GM23338 (cell line): ENCODE measurements at places on chromosomes 12 and 14. TPM values are rescaled to one million over a fixed set of nuclear protein-coding genes. Genes with fewer than 3 reads are reported as not detected.

- DNase-seq, result no peak
These were observed 263.5 kb downstream of the DPF3 start for GRCh38 chr14:72630374-72630773.

GRCh38 chr12:26524862-26525465 lies 308.0 kb downstream of the ITPR2 start:
- peak; percentile 46 for DNase-seq

DNA sequence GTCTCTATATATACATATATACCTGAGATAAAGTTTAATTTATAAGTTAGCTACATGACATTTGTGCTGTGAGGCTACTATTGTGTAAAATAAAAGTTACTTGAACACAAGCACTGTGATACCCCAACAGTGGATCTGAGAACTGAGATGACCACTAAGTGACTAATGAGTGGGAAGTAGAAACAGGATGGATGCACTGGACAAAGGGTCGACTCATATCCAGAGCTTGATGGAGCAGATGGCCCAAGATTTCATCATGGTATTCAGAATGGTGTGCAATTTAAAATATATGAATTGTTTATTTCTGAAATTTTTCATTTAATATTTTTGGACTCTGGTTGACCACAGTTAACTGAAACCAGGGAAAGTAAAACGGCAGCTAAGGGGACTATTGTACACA lies 908.6 kb upstream of the MDGA2 start:
- no peak for DNase-seq

GRCh38 chr14:22409006-22409405 lies 180.0 kb downstream of the DAD1 start:
- no peak for DNase-seq

DNA sequence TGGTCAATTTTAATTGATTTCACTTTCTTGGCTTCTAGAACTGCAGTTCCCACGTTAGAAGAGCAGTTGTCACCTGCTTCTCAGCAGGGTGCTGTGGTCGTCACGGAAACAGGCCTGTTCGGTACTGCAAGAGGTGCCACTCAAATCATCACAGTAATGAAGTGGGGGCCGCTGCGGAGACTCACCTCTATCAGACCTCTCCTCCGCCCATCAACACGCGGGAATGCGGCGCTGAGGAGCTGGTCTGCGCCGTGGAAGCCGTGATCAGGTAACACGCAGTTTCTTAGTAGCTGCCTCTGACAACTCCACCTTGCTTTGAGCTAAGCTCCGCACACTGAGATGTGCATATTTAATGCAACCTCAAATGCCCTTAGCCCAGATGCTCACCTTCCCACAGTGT lies 107.2 kb downstream of the UNC79 start:
- peak; percentile 15 for DNase-seq

LBHD2 gene
- total RNA-seq, result not detected in 2 replicates

- no peak for DNase-seq
These were observed 72.4 kb downstream of the IGF1 start for GRCh38 chr12:102407776-102408486.

USP15 gene
- 29.5 and 33.0 TPM in 2 replicates for total RNA-seq

DNA sequence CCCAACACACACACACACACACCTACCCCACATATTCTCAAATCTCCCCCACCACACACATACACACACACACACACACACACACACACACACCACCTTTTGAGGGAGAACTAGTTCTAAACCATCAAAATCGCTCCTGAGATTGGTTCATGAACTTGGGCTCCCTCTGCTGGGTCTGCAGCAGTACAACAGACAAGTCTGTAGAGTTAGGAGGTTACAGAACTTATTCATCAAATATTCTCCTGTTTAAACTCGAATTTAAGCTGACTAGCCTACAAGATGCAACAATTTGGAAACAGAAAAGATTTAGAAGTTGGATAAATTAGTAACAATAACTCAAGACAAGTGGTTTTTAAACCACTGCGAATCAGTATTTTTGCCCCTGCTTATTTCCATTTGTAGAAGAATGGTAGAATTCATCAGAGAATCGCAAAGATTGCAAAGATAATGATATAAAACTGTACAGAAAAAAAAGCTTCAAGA lies 136.4 kb upstream of the USP15 start:
- peak; percentile 84 for DNase-seq

DNA sequence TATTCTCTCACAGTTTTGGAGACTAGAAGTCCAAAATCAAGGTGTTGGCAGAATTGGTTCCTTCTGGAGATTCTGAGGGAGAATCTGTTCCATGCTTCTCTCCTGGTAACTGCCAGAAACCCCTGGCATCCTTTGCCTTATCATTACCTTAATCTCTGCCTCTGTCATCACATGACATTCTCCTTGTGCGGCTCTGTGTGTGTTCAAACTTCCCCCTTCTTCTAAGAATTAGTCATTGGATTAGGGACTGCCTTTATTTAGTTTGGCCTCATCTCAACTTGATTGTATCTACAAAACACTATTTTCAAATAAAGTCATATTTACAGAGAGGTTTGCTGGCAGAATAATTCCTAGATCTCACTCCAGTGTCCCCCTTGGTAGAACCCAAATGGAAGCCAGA lies 68.9 kb downstream of the ZNF641 start:
- no peak for DNase-seq

DNA sequence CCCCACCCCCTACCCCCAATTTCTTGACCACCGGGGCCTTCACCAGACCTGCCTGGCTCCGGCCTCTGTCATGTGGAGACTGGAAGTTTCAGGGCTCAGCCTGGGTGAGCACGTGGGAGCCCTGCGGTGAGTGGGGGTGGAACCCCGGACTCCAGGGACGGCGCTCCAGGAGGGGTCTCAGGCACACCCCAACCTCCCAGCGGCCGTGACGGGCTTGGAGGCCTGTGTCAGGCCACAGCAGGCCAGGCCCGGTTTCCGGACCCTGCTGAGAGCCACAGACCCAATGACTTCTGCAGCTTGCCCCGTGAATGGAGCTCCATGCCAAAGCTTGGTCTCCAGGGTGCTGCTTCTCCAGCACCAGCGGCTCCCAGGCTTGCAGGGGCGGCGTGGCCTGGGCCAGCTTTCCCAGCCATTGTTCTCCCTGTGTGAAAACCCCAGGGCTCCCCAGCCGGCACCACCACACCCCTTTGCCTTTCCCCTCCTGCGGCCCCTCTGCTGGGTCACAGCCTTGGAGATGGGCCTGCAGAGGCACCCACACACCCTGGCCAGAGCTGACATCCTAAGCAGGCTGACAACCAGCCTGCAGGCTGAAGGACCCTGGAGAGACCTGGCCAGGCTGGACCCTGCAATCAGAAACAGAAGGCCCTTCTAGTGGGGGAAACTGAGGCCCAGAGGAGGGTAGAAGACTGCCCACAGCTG lies 186.2 kb upstream of the C14orf180 start:
- no peak for DNase-seq

OR4E2 gene
- not detected in 2 replicates for total RNA-seq

- DNase-seq, result no peak
These were observed 42.5 kb upstream of the C14orf180 start for GRCh38 chr14:104536942-104537612.

COCH gene
- 20.6 and 23.3 TPM in 2 replicates for total RNA-seq

GRCh38 chr12:124107351-124107750 lies 134.3 kb downstream of the ZNF664 start:
- no peak for DNase-seq

SVOP gene
- 0.10 TPM in 1 of 2 replicates, not detected in the other for total RNA-seq

IL31 gene
- total RNA-seq, result not detected in 2 replicates

GRCh38 chr12:69688471-69689427 lies 10.4 kb downstream of the BEST3 start:
- DNase-seq, result peak; percentile 57

SYNE3 gene
- total RNA-seq, result under 0.01 and 0.03 TPM in 2 replicates

TMEM233 gene
- 0.24 TPM in 1 of 2 replicates, not detected in the other for total RNA-seq

DNA sequence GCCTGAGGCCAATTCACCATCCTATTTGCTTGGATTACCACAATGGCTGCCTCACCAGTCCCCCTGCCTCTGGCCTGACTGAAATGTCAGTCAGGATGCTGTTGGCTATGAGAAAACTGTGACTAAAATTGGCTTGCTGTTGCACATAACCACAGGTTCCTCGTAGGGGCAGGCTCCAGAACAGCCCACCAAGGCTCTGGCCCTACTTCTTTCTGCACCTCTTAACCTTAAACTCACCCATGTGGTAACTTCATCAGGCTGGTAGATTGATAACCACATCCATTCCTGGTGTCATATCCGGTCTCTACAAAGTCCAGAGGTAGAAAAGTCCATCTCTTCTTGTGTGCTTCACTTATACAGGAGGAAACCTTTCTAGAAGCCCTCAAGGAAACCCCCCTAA lies 172.4 kb upstream of the PLXNC1 start:
- DNase-seq, result no peak

PROX2 gene
- 0.31 TPM in 1 of 2 replicates, not detected in the other for total RNA-seq

GRCh38 chr12:92493816-92494215 lies 209.0 kb upstream of the PLEKHG7 start:
- DNase-seq, result no peak

- DNase-seq, result no peak
These were observed 164.8 kb downstream of the DUSP6 start for GRCh38 chr12:89187507-89187906.

GRCh38 chr14:24296341-24297157 lies 3.0 kb downstream of the DHRS1 start:
- peak; percentile 84 for DNase-seq

DNA sequence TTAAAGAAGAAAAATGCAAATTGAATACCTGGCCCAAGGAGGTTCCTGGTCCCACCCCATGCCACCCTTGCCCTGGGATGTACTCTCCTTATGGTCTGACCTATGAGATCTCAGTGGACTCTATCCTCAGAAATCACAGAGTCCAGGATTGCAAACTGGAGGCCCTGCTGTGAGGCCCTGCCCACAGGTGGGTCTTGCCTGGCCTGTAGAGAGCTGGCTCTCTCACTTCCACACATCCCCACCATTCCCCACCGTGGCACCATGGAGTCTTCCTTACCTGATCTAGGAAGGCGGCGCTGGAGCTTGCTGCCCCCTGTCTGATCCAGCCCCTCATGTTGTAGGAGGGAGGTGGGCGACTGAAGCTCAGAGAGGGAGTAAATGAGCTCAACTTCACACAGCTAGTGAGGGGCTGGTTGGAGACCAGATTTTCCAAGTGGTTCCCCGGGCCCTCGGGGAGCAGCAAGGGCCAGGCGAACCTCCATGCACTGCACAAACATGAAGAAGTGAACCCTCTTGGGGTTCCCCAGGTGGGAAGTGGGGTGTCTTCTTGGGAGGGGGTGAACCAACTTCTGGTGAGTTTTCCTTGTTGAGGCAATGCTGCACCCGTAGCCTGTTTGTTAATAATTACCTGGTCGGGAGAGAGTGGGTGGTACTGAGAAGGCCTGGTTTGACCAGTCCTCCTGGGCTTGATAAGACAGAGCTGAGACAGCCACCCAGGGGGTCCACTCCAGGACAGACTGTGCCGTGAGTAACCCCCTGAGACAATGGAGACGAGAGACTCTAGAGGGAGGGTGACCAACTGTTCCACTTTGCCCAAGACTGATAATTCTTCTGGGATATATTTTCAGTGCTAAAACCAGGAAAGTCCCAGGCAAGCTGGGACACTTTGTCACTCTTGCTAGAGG lies at the start of gene SERPINA4:
TSS of gene SERPINA4 (plus strand) at position 692 of the 905 bp plus-strand sequence. CDS start 2,041 bp downstream, outside the sequence.
- no peak for DNase-seq

OAS2 gene
- not detected in 2 replicates for total RNA-seq

NPFF gene
- total RNA-seq, result 0.69 TPM in 1 of 2 replicates, not detected in the other

DNA sequence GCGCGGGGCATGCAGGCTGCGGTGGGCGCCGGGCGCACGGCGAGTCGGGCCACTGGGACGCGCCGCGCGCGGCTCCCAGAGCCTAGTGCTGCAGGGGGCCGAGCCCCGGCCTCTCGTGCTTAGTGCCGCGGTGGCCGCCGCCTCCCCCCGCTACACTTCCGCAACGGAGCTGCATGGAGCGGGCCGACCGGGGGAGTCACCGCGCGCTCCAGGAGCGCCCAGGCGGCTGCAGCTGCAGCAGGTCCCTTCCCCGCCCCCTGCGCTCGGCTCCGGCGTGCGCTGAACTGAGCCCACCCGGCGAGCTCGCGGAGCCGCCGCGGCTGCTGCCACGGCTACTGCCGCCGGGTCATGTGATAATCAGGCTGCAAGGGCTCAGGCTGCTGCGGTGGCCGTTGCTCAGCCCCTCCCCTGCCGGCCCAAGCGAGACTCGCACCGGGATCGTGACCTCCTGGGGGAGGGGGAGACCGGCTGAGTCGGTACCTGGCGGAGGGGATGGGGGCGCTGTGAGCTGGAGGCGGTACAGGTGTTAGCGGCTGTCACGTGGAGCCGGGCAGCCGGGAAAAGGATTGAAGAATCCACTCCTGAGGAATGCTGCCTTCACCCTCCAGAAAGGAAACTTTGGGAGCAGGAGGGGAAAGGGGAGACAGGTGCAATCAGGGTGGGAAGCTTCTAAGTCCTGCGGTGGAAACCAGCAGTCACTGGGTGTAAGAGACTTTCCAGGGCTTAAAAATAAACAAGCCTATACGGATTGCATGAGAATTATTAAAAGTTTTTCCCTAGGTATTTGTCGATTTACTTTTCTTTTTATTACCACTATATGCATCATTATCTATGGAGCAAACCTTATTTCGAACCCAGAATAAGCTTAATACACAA lies at the start of gene PPM1H:
TSS of gene PPM1H (minus strand) at position 352 of the 876 bp plus-strand sequence. CDS start 414 bp downstream, outside the sequence.
- peak; percentile 98 for DNase-seq

GRCh38 chr12:76274420-76275083 lies 73.7 kb downstream of the BBS10 start:
- no peak for DNase-seq

GRCh38 chr12:105384916-105385535 lies 54.5 kb downstream of the C12orf75 start:
- no peak for DNase-seq

DNA sequence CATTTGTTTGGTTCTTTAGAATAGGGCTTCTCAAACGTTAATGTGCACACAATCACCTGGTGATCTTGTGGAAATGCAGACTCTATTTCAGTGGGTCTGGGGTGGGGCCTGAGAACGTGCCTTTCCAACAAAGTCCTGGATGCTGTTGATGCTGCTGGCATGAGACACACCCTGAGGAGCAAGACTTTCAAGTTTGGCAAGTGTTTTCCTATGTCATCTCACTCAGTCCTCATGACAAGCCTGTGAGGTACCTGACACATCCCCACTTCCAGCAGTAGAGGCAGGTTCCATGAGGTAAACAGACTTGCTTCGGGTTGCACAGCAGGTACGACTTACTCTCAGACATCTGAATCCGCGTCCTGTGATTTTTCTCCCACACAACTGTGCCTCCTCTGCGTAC lies 147.1 kb downstream of the MYRFL start:
- no peak for DNase-seq

BEGAIN gene
- total RNA-seq, result 2.4 and 6.6 TPM in 2 replicates

- DNase-seq, result no peak
These were observed 72.3 kb upstream of the KRAS start for GRCh38 chr12:25322918-25323531.

SYT1 gene
- 37.9 and 48.7 TPM in 2 replicates for total RNA-seq

- DNase-seq, result no peak
These were observed 13.1 kb upstream of the MYL2 start for GRCh38 chr12:110933326-110933974.

ITPR2 gene
- total RNA-seq, result 55.0 and 65.2 TPM in 2 replicates
